ENCODE measurements at places on chromosomes 5 and 9.

- DNase-seq: no peak
These were observed 126.0 kb upstream of the IL12B start for GRCh38 chr5:159456261-159456660.

GRCh38 chr9:19320495-19320894, 59.5 kb downstream of the RPS6 start:
- DNase-seq: no peak

DNA sequence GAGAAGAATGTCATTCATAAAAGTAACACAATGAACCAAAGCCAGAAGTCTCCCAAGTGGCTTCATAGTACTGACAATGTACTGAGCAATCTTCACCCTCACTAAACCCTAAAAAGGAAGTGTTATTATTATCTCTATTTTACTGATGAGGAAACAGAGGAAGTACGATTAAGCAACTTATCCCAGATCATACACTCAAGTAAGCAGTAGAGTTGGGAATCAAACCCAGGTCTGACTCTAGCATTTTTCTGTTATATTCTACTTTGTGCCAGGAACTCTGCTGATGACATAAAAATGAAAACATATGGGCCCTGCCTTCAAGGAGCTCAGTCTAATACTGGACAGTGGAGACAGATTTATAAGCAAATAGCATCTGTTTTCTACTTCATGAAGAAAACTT, 109.2 kb downstream of the RAPGEF6 start:
- DNase-seq: no peak

DNA sequence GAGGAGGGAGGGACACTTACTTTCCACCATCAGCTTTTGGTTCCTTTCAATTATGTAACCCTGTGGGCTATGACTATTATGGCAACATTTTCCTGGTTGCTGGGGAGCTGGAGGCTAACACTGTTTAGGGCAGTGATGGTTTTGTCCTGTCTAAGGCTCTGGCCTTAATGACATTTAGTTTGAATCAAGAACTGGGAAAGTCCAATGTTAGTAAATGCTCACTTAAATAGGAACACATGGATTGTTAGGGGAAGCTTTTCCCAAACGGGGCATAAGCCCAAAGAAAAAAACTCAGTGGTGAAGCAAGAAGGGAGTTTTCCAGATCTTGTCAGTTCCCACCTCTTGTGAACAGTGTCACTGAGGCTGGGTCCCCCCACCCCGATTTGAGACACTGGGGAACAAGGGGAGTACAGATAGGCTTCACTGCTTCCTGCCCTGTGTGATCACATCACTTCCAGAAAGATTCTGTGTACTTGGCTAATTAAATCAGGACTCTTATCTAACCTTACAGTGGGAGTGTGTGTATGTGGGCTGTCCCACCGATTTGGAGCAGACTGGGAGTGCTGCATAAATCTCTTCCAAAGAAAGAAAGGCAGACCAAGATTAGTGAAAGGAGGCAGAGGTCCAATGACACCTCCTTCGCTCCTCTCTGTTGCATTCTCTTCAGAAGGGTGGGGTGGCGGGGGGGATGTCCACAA, 206.4 kb downstream of the PTTG1 start:
- no peak for DNase-seq

GRCh38 chr5:31682025-31682424, 43.1 kb downstream of the PDZD2 start:
- peak; percentile 15 for DNase-seq

- DNase-seq: no peak
These were observed 408.7 kb downstream of the ARHGEF28 start for GRCh38 chr5:74034733-74035132.

- no peak for DNase-seq
These were observed 644 bp downstream of the IER5L start for GRCh38 chr9:129177443-129177790.

GRCh38 chr5:89204756-89205155, 321.8 kb upstream of the MEF2C start:
- no peak for DNase-seq

- no peak for DNase-seq
These were observed 70.3 kb downstream of the FYB1 start for GRCh38 chr5:39148983-39149534.

- no peak for DNase-seq
These were observed 644.6 kb downstream of the PRR16 start for GRCh38 chr5:121108725-121109124.

DNA sequence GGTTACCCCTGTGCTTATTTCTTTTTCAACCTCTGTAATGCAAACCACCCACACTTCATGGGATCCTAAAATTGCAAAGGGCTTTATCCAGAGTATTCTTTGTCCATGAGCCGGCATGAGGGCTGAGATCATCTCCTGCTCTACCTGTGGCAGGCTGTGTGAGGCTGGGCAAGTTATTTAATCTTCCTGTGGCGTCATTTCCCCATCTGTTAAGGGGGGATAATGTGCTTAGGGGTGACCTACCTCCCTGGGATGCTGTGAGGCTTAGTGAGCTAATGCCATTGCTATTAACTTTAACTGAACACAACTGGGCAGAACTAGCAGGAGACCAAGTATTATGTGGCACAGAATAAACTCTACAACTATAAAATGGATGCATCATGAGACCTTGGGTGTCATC, 17.0 kb downstream of the FRMPD1 start:
- no peak for DNase-seq

DNA sequence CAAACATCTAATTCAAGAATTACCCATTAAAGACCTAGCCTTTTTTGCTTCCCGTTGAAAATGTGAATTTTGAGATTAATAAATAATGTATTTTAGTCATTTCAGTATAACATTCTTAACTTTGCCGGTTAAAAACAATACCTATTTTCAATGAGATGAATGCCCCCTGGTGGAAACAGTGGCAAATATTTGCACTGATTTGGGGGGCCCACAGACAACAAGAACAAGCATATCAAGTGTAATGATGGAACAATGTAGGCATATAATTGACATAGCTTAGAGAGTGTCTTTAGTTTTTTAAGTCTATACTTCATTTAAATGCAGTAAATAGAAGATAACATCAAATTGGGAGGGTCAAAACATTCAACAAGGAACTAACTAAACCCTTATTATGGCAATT, 111.9 kb downstream of the NTRK2 start:
- peak; percentile 12 for DNase-seq

- DNase-seq: no peak
These were observed 1.7 kb upstream of the HTR1A start for GRCh38 chr5:63963926-63964325.

GRCh38 chr9:77935974-77936373, 95.6 kb downstream of the GNAQ start:
- no peak for DNase-seq

GRCh38 chr5:59548807-59549357, 344.6 kb downstream of the PDE4D start:
- DNase-seq: no peak

- DNase-seq: no peak
These were observed 29.5 kb downstream of the RAI14 start for GRCh38 chr5:34685485-34686165.

GRCh38 chr5:122704247-122705036, 70.4 kb upstream of the SNX2 start:
- no peak for DNase-seq

DNA sequence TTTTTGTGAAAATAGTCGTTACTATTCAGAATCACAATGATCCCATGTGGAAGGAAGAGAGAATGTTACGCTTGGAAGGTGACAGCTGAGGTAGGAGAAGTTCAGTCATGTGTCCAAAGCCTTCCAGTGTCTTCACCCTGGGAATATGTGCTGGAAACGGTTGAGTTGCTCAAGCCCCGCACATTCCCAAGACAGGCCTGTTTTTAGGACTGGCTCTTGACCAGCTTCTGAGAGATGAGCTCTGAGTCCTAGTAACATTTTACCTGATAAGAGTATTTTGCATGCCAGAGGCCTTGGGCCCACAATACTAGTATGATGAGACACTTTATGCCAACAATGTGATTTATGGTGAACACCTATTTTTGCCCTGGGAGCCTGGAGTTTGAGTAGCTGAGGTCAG, 101.7 kb downstream of the LMNB1 start:
- DNase-seq: no peak

DNA sequence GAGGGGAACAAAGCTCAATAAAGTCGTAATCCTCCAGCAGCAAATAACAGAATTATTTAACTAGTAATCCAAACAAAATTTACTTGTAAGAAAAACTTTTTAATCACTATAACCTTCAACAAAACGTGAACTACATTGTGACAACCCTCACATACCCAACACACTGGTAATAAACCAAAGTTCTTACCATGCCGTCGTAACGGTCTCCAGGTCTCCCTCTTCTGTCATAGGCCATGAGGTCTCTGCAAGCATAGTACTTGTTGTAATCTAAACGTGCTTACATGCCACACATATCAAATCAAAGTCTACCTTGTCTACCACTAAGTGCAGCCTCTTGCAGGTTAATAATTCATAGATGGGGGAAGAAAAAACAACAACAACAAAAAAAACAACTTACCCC, 8.5 kb downstream of the HNRNPK start:
- DNase-seq: no peak

GRCh38 chr9:125660557-125660956, 46.5 kb downstream of the MAPKAP1 start:
- DNase-seq: no peak

GRCh38 chr5:17190242-17190778, 27.1 kb upstream of the BASP1 start:
- peak; percentile 19 for DNase-seq

GRCh38 chr5:38590838-38591522, 34.5 kb upstream of the LIFR start:
- no peak for DNase-seq

GRCh38 chr5:41256400-41256799, 43.1 kb upstream of the C6 start:
- no peak for DNase-seq

DNA sequence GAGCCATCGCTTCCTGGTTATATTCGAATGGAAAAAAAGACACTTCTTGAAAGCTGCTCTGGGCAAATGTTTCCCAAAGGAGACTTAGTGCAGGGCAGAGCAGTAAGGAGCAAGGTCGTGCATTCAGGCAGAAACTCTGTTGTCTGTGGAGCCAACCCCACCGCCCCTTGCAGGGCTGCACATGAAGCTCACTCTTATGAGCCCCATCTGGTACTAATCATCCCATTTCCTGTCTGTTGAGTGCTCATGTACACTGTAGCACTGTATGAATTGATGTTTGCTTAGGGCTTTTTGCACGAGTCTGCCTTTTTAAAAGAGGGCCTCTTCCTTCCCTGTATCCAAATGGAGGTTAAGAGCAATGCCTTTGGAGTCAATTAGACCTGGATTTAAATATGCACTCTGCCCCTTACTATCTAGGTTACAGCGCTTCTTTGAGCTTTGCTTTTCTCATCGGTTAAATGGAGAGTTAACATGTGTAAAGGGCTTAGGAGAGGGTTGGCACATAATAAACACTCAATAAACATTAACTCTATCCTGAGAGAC, 25.4 kb downstream of the HMHB1 start:
- DNase-seq: no peak

DNA sequence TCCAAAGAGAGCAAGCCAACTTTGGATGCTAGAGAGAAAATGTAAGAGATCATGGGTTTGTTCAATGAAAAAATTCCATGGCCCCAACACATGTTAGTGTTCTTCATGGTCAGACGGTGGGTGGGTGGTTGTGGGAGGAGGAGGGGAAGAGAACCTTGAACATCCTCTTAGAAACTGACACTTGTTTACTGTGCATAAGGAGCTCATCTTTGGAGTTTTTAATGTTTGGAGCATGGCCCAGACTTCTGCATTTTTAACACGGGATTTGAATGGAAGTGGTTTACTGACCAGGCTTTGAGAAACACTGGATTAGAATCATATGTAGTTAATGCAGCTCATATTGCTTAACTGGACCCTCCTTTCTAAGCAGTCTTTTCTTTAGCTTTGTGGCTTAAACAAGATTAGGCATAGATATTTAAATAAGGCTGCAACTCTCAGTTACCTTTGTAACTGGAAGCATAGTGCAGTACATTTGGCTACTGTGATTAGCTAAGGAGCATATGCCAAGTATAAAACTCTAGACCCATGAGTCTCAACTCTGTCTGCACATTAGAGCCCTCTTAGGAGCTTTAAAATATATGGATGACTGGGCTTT, 60.1 kb downstream of the FOCAD start:
- DNase-seq: no peak

- no peak for DNase-seq
These were observed 455.8 kb upstream of the PTGER4 start for GRCh38 chr5:40223884-40224402.

DNA sequence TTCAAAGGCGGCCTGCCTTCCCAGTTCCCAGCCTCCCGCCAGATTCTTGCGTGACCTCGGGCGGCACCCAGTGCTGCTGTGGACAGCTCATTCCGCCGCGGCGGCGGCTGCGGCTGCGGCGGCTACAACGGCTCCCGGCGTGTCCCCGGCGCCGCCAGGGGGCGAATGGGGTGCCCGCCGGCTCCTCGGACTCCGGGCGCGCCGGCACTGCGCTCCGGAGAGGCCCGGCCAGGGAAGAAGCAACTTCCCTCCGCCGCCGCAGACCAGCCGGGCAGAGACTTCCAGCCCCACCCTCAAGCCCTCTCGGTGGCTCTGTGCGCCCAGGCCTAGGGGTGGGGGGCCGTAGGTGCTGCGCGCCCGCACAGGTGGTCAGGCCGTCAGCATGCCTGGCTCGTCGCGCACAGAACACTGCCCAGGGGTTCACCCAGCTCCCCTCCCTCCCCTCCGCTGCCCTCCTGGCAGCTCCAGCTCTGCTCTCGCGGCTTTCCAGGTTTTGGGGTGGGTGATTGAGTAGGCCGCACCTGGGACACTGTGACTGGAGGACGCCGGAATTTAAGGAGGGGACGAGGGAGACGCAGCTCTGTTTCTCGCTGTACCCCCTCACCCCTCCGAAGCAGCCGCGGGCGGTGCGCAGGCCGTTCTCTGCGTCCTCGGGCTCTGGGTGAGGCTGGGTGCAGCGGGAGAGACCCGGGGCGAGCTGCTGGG, 20.2 kb downstream of the IGIP start:
- DNase-seq: peak; percentile 86

- no peak for DNase-seq
These were observed 6.1 kb upstream of the HMHB1 start for GRCh38 chr5:143805861-143806260.

GRCh38 chr5:109041317-109041716, 293.6 kb downstream of the FER start:
- DNase-seq: no peak

DNA sequence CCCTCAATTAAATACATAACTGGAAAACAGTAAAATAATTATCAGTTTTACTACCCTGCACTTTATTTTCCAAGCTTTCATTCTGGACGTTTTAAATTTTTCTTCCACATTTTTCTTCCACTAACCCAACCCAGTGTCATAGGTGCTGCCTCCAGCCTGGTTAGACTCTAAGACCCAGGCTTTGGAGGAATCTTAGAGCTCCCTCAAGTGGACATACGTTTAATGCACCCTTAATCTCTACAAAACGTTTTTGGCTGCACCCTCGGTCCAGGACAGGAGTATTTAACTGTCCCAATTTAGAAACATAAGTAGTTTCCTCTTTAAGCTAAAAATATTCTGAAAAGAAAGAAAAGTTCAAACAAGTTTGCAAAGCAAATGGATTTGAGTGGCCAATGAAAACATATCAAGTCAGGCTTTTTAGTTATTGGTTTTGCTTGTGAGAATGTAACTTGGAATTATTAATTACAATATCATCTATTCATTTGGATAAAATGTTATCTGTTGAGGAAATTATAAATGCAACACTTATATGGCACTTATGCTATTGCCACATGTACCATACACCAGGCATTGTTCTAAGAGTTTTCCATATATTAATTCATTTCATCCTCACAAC, 38.9 kb downstream of the CDH6 start:
- peak; percentile 21 for DNase-seq

All from nephron progenitor cell (in vitro differentiated cells).